ENCODE measurements at places on chromosomes 6 and 20.
A peak's percentile ranks its signal among the peaks of the same experiment; 100 is the strongest.

GRCh38 chr20:46267108-46268105, 40.9 kb downstream of the CDH22 start:
- no peak for DNase-seq

GRCh38 chr20:20386192-20386591, 18.3 kb downstream of the INSM1 start:
- DNase-seq, result no peak

DNA sequence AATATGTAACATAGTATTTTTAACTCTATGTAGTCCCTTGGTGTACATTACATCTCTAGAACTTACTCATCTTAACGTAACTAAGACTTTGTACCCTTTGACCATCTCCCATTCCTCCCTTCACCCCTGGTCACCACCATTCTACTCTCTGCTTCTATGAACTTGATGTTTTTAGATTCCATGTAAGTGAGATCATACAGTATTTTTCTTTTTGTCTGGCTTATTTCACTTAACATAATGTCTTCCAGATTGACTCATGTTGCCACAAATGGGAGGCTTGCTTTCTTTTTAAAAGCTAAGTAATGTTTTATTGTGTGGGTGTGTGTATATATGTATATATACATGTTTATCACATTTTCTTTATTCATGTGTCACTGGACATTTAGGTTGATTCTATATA, 55.8 kb downstream of the TMEM200A start:
- DNase-seq, result no peak

GRCh38 chr6:54624779-54625178, 221.8 kb upstream of the FAM83B start:
- no peak for DNase-seq

GRCh38 chr6:42007286-42008137, 42.8 kb upstream of the TAF8 start:
- DNase-seq, result peak; percentile 74

- DNase-seq, result no peak
Measured at GRCh38 chr20:62952373-62952967, at the start of gene SLC17A9. SLC17A9 (plus strand) TSS chr20:62952709; CDS start chr20:62952831, 122 bp downstream.

All from thymus (tissue), 14 donors.